Right lung (tissue), 10 donors: ENCODE measurements at places on chromosomes 16 and 17. TPM values are rescaled to one million over a fixed set of nuclear protein-coding genes. Genes with fewer than 3 reads are reported as not detected.

FBXL19 gene
- 18.1 TPM for polyA plus RNA-seq

SLX1A gene
- 21.3 TPM for polyA plus RNA-seq

DNA sequence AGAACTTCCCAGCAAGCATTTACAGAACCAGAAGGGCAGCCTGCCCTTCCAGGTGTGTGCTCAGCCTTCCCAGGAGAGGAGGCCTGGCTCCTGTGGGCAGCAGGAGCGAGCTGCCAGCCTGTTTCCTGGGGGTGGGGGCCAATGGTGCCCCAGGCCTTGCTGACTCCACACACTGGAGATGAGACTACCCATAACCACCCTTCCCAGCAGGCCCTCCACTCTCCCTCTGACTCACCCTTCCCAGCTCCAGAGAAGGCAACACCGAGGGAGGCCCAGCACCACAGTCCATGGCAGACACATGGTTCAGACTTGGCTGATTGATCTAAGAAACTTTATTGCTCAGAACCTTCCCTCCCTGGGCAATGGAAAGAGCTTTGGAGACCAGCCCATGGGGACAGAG, 1.8 kb upstream of the PRSS53 start:
- DNase-seq = no peak

DNA sequence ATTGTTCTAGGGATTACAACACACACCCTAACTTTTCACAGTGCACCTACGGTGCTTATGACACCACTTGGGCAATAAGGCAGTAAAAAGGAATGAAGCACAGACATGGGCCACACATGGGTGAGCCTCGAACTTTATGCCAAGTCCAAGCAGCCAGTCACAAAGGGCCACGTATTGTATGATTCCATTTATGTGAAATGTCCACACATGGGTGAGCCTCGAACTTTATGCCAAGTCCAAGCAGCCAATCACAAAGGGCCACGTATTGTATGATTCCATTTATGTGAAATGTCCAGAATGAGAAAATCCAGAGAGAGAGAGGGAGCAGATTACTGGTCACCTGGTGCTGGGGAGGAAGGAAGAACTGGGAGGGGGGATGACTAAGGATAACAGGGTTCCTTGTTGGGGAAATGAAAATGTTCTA, 22.2 kb downstream of the RMI2 start:
- DNase-seq = no peak

GP1BA gene
- 3.2 TPM for polyA plus RNA-seq

- DNase-seq = no peak
Measured at GRCh38 chr16:64122177-64122576, 999.7 kb downstream of the CDH11 start.

- DNase-seq = no peak
Measured at GRCh38 chr16:22660441-22661160, 149.9 kb downstream of the NPIPB5 start.

- DNase-seq = no peak
Measured at GRCh38 chr16:66824006-66824405, 6.8 kb downstream of the NAE1 start.

RNF157 gene
- polyA plus RNA-seq = 7.5 TPM

DNA sequence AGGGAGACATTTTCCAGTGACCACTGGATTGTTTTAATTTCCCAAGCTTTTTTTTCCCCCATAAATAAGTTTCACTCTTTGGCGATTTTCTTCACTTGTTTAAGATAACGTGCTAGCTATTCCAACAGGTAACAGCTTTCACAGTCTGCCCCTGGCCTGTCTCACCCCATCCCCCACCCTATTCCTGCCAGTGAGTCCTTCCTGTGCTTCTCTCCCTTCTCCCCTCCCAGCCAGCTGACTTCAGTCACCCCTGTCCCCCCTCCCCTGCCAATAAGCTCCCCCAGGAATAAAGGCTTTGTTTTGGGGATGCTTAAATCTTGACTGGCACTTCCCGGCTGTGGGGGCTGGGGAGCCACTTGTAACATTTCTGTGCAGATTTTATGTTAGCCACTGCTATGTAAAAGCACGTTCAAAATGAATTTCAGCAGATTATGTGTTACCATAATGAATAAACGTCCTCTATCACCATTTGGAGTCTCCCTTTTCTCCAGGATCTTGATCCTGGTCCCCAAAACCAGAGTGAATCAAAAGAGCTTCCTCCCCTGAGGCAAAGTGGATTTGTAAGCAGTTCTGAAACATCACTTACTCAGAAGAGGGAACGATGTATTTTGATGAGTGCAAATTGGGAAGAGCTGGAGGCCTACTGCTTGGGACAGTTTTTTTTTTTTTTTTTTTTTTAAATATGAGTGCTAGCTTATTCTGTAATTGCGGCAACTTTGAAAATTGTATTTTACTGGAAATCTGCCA, 58.2 kb downstream of the IGF2BP1 start:
- no peak for DNase-seq

- no peak for DNase-seq
Measured at GRCh38 chr16:85761861-85762260, 11.0 kb upstream of the C16orf74 start.

MLYCD gene
- polyA plus RNA-seq = 3.5 TPM

BAHCC1 gene
- polyA plus RNA-seq = 23.8 TPM

DNA sequence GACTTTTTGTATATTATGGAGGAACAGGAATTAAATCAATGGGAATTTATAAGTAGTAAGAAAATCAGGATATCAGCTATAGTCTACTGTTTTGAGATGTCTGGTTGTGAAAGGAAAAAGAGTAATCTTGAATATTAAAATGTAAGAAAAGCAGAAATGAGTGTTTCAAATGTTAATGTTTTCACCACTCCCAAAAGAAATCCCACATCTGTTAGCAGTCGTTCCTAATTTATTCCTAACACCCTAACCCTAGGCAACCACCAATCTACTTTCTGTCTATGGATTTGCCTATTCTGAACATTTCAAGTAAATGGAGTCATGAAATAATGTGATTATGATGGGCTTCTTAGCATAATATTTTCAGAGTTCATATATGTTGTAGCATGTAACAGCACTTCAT, 133.0 kb downstream of the CHD9 start:
- no peak for DNase-seq

GRCh38 chr17:18181358-18181757, 2.3 kb upstream of the ALKBH5 start:
- no peak for DNase-seq

- no peak for DNase-seq
Measured at GRCh38 chr17:40348562-40349476, 15.7 kb downstream of the GJD3 start.

- no peak for DNase-seq
Measured at GRCh38 chr17:36721560-36722120, 120.3 kb downstream of the MRM1 start.

DNA sequence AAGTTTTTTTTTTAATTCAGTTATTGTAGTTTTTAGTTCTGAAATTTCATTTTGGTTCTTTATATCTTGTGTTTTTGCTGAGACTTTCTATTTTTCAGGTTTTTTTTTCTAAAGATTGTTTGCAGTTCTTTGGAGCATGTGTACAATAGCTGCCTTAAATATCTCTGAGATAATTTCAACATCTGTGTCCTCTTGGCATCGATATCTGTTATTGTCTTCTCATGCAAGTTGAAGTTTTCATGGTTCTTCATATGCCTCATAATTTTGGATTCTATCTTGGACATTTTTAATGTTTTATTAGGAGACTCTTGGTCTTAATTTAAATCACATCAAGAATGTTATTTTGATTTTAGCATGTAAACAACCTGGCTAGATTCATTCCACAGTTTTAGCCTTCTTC, 22.8 kb downstream of the COX11 start:
- no peak for DNase-seq

DNA sequence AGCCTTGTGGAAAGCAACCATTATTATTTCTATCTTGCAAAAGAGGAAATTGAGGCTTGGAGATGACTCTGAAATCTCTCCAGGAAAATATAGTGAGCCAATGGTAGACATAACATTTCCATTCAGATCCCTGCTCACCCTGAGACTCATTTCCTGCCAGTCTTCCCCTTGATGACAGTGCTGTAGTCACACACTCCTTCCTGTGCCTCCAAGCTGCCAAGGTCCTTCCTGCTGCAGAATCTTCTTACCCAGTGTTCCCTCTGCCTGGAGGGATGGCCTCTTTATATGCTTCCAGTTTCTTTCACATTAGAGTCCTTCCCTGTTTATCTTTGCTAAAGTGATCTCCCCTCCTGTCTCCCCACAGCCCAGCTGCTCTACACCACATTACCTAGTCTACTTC, 648.1 kb downstream of the TOX3 start:
- DNase-seq = no peak

NXN gene
- polyA plus RNA-seq = 42.3 TPM

MYH3 gene
- 5.3 TPM for polyA plus RNA-seq

- DNase-seq = no peak
Measured at GRCh38 chr17:69147460-69147859, 5.8 kb upstream of the ABCA6 start.

DNA sequence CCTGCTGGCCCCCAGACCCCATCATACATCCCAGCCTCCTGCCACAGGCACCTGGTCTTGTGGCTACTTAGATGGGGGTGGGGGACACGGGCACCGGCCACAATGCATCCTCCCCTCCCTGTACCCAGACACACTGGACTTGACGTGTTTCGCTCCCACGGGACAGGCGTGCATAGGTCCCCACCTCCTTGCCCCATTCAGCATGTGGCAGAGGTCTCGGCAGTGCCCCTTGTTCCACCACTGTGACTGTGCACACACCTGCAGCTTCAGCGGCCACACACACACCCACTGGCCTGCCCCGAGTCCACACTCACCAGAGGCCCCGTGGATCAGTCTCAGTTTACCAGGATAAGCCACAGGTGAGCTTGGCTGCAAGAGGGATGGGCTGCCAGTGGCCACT, 109.6 kb downstream of the ENGASE start:
- no peak for DNase-seq

MAP2K6 gene
- 25.0 TPM for polyA plus RNA-seq

DNA sequence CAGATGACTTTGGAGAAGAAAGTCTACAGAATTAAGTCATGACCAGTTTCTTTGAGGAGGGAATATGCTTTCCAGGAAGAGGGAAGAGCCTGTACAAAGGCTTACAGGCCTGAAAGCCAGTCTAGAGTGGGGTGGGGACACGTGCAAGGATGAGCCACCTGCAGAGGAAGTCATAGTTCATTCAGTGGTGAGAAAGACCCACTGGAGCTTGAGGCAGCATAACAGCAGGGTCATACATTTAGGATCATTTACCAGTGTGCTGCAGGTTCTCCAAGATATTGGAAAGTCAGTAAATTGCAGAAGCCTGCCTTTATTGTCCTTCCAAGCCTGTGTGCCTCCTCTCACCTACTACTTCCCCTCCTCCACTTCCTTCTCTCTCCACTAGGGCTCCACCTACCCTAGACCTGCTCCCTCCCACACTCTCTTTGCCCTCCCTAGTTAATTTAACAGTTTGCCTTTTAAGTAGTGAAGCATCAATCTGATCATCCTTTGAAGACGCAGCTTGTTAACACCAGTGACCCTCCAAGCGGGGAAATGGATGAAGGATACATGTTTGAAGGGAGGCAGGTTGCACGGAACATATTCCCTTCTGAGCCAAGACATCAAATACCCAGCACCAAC, 40.2 kb downstream of the CDRT15 start:
- DNase-seq = no peak

GRCh38 chr17:76417499-76418143, 33.2 kb downstream of the SPHK1 start:
- DNase-seq = no peak

- no peak for DNase-seq
Measured at GRCh38 chr17:50255766-50256635, 18.3 kb upstream of the TMEM92 start.

DNA sequence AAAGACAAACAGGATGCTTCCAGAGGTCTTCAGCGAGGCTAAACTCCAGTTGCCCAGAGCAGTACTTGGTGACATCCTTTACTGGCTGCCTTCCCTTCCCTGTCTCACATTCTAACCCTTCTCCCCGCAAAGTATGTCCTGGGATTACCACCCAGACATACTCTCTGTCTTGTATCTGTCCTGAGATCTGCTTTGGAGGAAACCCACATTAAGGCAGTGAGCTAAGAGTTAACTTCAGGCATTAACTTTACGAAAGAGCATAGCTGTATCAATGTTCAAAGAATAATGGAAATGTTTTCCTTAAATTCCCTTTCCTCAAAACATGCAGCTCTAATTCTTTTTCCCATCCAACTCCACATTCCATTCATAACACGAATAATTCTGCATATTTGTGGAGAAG, 385.2 kb downstream of the NPIPA8 start:
- no peak for DNase-seq

GRCh38 chr16:23362460-23363317, 60.6 kb downstream of the SCNN1B start:
- peak; percentile 32 for DNase-seq

GRCh38 chr17:76262732-76263344, 2.3 kb upstream of the UBALD2 start:
- no peak for DNase-seq

GRCh38 chr17:80026359-80027042, 9.2 kb downstream of the TBC1D16 start:
- DNase-seq = no peak

DNA sequence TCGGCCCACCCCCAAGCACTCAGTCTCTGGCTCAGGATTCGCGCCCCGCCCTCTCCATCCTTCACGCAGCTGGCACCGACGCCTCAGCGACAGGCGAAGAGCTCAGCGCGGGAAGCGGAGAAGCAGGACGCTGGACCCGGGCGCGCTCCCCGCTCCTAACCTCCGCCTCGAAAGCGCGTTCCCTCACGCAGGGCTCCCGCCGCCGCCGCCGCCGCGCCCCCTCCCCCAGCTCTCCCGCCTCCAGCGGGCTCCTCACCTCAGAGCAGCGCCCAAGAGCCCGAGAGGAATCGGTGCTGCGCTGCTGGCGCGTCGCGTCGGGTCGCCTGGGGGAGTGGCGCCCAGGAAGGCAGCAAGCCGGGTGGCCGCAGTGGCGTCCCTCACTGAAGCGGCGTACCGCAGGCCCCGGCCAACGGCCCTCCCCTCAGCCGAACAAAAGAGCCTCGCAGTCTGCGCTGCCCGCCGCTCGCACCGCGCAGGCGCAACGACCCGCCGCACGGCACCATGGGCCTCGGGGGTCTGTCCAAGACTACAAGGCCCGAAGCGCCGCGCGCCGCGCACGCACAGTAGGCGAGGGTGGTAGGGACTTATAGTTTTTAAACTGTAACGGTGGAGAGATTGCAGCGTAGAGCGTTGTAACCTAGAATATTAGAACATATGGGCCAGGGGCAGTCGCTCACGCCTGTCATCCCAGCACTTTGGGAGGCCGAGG, at the start of gene CBX1:
Gene CBX1 (minus strand): TSS at position 467 of the 709 bp plus-strand sequence. CDS start 24,474 bp downstream, outside the sequence.
- DNase-seq = peak; percentile 94

- DNase-seq = no peak
Measured at GRCh38 chr17:5283571-5284315, 1.7 kb downstream of the RABEP1 start.
